Stimulated activated CD4-positive, alpha-beta T cell treated with anti-CD3 and anti-CD28 coated beads, Interleukin-12 subunit alpha, Interleukin-12 subunit beta, amount 100 ng/mL, for 24 hours (primary cell): ENCODE measurements at places on chromosomes 1 and 21.

DNA sequence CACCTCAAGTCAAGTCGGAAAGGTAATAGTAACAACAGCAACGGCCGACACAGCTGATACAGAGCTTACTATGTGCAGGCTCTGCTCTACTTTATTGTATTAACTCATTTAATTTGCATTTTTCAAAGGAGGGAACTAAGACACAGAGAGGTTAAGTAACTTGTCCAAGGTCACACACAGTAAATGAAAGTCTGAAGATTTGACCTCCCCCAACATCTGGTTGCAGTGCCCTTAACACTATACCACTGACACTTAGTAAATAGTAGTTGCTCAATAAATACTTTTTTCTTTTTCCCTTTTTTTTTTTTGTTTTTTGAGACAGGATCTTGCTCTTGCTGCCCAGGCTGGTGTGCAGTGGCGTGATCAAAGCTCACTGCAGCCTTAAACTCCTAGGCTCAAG lies 39.2 kb downstream of the RAP1GAP start:
- no peak for DNase-seq

DNA sequence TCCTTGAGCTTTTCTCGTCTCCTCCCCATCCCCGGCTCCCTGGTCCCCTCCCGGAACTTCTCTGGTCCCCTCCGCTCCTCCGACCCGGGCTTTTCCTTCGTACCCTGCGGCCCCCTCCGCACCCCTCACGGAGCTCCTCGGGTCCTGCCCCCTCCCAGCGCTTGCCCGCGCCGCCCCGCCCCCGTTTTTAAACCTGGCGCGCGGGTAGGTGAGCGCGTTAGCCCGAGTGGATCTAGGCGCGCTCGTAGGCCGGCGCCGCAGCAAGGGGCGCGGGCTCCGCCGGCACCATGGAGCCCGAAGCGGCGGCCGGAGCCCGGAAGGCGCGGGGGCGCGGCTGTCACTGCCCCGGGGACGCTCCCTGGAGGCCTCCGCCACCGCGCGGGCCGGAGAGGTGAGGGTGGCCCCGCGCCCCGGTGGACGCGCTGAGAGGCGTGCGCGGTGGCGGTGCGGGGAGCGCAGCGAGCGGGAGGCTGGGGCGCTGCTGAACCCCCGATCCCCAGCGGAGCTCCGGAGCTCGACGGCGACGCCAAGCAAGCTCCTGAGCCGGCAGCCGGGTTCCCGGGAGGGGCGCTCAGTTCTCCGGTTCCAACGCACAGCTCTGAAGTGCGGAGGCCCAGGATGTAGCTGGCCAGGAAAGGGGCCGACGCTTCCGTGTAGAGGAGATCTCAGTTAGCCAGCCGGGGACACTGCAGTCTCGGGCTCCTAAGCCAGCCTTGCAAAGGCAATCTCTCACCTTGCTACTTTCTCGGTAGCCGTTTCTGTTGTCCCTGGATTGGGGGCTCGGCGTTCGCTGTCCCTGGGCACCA lies at the start of gene RIPPLY3:
Gene RIPPLY3 (plus strand): TSS at position 217 of the 806 bp plus-strand sequence. CDS start 71 bp downstream, at position 288.
- DNase-seq: no peak

- DNase-seq: no peak
Observed at GRCh38 chr1:67103548-67103947, 31.2 kb downstream of the C1orf141 start.

- DNase-seq: no peak
Observed at GRCh38 chr1:151653397-151653796, 41.5 kb downstream of the SNX27 start.

- no peak for DNase-seq
Observed at GRCh38 chr1:245484176-245484575, 329.4 kb downstream of the KIF26B start.
